ENCODE measurements at places on chromosomes 13 and 19.

DNA sequence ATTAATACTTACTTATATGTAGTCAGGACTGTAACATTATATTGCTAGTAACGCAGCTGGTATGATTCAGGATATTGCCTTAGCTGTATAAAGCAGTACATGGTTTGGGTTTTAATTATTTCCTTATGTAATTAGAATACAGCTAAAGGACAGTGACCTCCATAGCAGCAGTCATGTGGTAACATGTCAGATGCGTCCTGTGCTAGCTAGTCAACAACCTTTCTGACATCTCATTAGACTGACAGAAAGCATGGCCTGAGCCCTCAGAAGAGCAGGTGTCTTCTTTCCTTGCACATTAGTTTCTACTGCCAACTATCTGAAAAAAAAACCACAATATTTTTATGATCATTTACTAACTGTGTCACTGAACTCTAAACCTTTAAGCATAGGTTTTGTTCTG lies 122.2 kb downstream of the MAB21L1 start:
- no peak for DNase-seq

GRCh38 chr19:7658219-7658686 lies 10.6 kb upstream of the RETN start:
- no peak for DNase-seq

DNA sequence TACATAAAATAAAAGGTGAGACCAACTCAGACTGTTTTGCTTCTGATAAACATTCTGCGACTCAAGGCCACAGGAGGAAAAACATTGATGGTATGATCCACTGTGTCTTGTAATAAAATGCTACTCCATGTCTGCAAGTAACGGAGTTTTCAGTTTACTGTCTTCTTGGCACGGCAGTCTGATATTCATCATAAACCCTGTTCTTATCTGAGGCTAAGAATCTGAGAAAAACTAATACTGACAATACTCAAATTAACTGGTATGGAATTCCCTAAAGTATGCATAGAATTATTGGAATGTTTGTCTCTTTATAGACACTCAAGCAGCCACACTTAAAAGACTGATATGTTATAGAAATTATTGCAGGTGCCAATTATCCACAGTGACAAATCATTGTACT lies 125.5 kb downstream of the TBC1D4 start:
- no peak for DNase-seq

- DNase-seq: no peak
Observed at GRCh38 chr13:66751691-66752090, 478.4 kb downstream of the PCDH9 start.

DNA sequence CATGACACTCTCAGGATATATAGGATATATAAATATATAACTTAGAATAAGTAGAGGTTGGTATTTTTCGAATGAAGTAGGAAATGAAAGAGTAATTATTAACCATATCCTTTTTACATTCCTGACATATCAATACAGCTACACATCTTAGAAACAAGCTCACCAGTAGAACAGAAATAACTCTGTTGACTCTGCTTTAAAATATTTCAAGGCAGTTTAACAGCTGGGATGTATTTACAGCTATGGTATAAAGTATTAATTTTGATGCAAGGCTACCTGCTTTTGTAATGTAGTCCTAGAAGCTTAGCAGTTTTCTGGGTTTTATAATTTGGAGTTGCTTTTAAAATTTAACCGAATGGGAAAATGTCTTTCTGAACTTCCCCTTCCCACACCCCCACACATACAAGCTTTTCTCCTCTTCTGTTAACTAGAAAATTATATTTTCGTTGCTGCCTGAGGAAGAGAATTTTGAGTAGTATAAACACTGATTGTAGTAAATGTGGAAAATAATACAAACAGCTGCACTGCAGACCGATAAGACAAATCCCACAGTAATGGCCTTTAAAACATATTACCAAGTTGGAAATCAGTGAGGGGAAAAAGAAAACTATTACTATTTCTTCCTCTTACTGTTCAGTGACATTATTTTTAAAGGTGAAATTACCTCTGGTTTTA lies 147.7 kb downstream of the GGACT start:
- no peak for DNase-seq

- no peak for DNase-seq
Observed at GRCh38 chr19:45769821-45770191, 754 bp upstream of the SIX5 start.

- no peak for DNase-seq
Observed at GRCh38 chr19:45972947-45973540, 621 bp downstream of the NOVA2 start.

- DNase-seq: no peak
Observed at GRCh38 chr13:39803851-39804250, 148.4 kb downstream of the COG6 start.

DNA sequence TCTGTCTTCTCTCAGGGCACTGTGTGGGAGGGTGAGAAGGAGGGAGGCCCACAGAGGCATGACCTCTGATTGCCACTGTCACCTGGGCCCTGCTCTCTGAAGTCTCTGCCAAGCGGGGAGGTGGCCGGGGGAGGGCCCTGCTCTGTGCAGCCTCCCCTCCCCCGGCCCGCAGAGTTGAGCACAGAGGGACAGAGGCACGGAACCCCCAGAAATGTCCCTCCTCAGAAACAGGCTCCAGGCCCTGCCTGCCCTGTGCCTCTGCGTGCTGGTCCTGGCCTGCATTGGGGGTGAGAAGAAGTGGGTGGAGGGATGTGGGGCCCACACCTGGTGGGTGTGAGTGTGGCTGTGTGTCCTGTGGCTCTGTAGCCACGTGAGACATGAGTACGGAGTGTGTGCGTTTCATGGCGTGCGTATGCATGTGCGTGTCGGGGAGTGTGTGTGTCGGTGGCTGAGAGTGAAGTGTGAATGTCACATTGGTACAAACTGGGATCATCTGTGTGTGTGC lies at the start of gene APOC4:
Gene APOC4, plus strand, starts transcription at position 171 of the 505 bp plus-strand sequence. Its CDS starts 41 bp downstream, at position 212.
- no peak for DNase-seq

- peak; percentile 41 for DNase-seq
Observed at GRCh38 chr19:12838182-12838885, at the start of gene MAST1. TSS of gene MAST1 (plus strand) at chr19:12838515. CDS start at chr19:12838573, 58 bp downstream.

- DNase-seq: no peak
Observed at GRCh38 chr19:38799104-38799503, 10.1 kb downstream of the LGALS7B start.

DNA sequence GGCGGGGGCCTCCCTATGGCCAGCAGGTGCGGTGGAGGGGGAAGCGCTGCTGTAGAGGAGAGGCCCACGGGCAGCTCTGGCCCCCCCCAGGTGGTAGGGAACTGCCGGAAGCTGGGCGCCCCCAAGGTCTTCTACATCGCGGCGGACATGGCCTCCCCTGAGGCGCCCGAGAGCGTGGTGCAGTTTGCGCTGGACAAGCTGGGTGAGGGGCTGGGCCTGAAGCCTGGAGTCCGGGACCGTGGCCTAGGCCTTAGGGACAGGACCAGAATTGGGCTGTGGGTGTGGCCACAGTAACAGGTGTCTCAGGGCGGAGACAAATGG lies 3.8 kb upstream of the RPL36 start:
- no peak for DNase-seq

DNA sequence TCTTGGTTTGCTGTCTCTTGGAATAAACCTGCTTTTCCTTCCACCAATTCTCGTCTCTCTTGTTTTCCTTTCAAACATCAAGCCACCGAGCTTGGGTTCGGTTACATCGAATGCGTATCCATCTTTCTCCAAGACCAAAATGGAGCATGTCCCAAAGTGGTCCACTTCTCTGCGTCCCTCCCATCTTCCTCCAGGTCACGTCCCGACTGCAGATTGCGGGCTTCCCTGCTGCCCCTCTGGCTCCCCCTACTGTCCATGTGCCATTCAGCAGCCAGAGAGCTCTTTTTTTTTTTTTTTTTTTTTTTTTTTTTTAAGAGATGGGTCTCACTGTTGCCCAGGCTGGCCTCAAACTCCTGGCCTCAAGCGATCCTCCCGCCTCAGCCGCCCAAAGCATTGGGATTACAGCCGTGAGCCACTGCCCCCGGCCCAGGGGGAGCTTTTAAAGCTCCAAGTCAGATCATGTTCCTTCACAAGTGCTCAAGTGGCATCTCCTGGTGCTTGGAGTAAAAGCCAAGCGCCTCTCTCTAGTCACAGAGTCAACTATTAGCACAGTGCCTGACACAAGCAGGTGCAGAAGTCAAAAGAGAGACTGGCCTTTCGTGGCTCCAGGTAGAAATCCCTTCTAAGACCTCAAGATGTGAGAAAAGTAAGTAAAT lies 10.0 kb downstream of the COL5A3 start:
- DNase-seq: peak; percentile 64

- no peak for DNase-seq
Observed at GRCh38 chr19:3099347-3100145, 5.4 kb downstream of the GNA11 start.

GRCh38 chr13:40061466-40062450 lies 406.3 kb downstream of the COG6 start:
- DNase-seq: no peak

- DNase-seq: no peak
Observed at GRCh38 chr13:112333756-112334543, 42.2 kb upstream of the SPACA7 start.

GRCh38 chr13:44622261-44622660 lies 46.1 kb upstream of the TSC22D1 start:
- DNase-seq: no peak

DNA sequence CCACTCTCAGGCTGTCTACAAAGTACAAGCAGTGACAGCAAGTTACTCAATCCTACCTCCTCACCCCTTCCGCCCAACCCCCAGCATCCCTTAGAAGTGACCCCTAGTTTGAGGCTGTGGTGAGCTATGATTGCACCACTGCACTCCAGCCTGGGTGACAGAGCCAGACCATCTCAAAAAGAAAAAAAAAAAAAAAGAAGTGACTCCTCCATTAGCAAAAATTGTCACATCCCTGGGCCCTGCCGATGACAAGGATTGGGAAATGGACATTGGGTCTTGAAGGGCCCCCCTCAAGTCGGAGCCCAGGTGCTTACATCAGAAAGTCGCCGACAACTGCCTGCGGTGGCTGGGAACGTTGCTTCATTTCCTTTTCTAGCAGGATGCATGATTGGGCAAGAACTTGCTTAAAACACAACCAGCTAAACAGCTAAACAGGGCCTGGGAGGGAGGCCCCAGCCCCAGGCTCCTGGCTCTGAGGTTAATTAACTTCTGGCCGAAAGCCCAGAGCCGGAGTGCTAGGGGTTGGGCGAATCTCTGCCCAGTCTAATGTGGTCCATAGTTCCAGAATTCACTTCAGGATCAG lies 15.3 kb downstream of the RAB3D start:
- DNase-seq: no peak

- no peak for DNase-seq
Observed at GRCh38 chr13:104782741-104783140, 1716.5 kb upstream of the SLC10A2 start.

DNA sequence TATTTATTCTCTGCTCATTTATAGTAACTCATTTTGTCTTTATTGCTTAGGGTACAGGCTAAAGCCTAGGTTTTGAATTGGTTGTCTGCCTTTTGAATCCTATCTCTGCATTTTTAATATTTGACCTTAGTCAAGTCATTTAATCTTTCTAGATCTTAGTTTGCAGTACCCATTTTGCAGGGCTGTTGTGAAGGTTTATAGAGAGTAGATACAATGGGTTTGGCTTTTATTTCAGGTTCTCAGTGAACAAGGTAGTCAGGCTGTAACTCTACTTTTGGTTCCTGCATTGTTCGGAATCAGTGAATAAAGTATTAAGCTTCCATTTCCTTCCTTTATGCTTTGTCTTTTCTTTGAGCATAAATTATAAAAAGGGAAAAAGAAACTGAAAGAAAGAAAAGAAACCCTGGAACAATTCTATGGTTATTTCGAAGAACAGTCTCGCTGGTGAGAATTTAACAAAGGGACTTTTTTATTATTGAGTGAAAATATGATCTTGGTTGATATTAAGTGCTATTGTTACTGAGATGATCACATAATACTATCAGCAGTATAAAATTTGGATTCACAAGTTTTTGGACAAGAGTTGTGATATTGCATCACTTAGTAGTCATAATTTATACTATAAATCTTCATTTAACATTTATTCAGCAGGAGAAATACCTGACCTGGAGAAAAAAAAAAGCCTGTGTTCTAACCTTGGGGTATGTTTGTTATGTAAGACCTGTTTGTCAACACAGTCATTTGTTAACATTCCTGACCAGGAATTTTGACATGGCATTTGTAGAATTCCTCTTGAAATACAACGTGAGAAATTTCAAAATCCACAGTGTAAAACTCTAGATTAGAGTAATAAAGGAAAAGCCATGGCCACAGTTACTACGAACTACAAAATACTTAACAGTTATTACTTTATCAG lies 91.3 kb downstream of the ZMYM2 start:
- no peak for DNase-seq

GRCh38 chr13:29710511-29710910 lies 115.0 kb upstream of the SLC7A1 start:
- no peak for DNase-seq

- DNase-seq: no peak
Observed at GRCh38 chr13:49494645-49495044, 1.1 kb upstream of the PHF11 start.

DNA sequence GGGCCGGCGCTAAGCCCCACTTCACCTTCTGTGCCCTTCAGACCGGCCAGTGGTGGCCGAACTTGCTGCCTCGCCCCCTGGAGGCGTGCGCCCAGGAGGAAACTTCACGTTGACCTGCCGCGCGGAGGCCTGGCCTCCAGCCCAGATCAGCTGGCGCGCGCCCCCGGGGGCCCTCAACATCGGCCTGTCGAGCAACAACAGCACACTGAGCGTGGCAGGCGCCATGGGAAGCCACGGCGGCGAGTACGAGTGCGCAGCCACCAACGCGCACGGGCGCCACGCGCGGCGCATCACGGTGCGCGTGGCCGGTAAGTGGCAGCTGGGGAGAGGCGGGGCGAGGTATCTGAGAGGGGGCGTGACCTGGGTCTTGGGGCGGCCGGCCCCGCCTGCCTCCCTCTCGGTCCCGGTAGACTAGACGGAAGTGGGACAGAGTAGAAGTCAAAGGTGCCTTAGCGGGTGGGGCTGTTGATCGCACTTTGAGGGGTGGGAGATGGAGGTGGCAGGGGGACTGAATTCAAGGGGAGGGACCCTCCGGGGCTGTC lies 5.6 kb downstream of the ICAM5 start:
- DNase-seq: peak; percentile 65

GRCh38 chr13:97261254-97262005 lies 39.3 kb downstream of the MBNL2 start:
- DNase-seq: no peak

- DNase-seq: no peak
Observed at GRCh38 chr13:43783820-43784219, 3.0 kb downstream of the ENOX1 start.

GRCh38 chr13:30932481-30933353 lies at the start of gene TEX26:
TSS of gene TEX26 (plus strand) at chr13:30932656. CDS start at chr13:30932716, 60 bp downstream.
- no peak for DNase-seq
